ENCODE measurements at places on chromosomes 16 and 17.

DNA sequence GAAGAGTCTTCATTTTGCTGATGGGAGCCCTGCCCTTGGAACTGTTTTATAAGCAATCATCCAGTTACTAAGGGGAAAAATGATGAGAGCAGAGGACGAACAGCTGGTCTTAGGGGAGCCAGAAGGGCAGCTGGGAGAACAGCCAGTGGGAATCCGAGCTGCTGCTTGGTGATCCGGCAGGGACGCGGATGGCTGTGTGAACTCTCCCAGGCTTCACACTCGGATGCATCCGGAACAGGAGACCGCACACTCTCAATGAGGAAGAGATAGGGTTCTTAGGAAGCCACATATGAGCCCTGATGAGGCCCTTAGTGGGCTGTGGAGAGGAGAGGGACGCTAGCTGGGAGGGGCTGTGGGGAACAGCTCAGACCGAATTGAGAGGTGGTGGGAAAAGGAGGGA is 5.0 kb upstream of the CACNG5 start:
- no peak for DNase-seq

GRCh38 chr16:20920091-20920490 is 19.5 kb downstream of the LYRM1 start:
- no peak for DNase-seq

DNA sequence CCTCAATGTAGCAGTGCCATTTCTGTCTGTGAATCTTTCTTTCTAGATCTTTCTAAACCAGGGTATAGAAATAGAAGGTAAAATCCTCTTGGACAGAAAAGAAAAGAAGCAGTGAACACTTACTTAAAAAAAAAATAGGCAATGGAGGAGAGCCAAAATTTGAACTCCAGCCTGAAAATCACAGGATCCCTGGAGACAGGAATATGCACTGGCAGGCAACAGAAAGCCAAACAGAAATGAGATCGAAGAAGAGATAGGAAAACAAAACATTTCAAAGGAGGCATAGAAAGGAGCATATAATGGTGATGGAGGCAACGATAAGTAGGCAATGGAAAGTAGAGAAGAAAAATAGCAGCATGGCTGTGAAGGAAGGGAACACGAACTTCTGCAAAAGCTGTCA is 253.7 kb upstream of the HSBP1 start:
- DNase-seq, result no peak

GRCh38 chr16:13797718-13798117 is 122.2 kb upstream of the ERCC4 start:
- DNase-seq, result no peak

DNA sequence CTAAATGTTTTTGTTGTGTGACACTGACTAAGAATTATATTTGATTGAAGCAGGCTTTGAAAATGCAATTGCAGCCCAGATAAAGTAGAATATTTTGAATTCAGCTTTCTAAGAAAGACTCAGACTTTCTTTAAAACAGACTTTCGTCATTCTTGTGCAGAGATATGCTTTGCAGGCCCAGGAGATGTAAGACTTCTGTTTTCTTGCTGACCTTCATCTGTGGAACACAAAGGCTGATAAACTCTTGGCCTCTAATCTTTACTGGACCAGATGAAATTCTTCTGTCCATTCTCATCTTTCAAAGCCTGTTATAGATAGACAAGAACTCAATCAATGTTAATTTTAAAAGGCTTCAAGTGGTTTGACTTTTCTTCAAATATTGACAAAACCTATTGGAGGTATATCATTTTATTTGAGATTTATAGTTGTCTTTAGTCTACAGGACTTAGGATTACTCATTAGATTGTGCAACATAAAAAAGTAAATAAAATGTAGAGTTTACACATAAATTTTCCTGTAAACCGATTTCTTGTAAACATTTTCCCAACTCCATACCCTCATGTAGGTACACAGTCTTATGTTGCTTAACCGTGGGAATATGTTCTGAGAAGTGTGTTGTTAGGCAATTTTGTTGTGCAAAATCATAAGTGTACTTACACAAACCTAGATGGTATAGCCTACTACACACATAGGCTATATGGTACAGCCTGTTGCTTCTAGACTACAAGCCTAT is 94.2 kb downstream of the MAP2K4 start:
- DNase-seq, result no peak
